ENCODE measurements at places on chromosomes 16 and 17.

DNA sequence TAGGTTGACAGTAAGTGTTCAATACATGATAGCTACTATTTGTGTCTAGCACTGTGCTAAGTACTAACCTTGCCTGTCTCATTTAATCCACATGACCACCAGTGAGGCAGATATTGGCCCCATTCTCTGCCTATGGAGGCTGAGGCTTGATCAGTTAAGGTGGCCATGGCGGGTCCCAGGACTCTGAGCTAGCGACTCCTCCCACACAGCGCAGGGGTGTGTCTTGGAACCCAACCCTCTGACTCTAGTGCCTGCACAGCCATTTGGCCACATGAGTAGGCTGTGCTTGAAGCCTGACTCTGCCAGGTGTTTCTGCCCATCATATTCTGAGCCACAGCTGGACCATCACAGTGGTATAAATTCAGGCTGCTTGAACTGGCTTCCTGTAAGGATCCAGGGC, 6.4 kb downstream of the NHERF1 start:
- no peak for DNase-seq

GRCh38 chr17:79788455-79788854, 8.4 kb downstream of the CBX8 start:
- no peak for DNase-seq

DNA sequence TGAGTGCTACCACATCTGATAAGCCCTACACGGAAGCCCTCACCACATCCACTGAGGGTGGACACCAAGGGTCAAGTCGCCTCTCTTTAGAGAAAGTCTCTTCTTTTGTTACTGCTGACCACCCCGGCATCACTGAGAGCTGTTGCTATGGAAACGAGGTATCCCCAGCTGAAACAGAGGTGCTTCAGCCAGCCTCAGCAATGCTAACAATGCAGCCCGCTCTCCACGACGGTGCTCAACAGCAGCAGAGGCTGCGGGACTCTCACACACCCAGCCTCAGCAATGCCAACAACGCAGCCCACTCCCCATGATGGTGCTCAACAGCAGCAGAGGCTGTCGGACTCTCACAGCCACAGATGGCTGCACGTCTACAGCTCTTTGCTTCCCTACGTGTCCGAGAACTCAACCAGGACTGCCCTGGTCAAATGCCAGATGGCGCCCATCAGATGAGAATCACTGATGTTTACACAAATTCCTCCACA, 41.4 kb downstream of the VPS53 start:
- no peak for DNase-seq

GRCh38 chr16:64771273-64771672, 350.6 kb downstream of the CDH11 start:
- no peak for DNase-seq

DNA sequence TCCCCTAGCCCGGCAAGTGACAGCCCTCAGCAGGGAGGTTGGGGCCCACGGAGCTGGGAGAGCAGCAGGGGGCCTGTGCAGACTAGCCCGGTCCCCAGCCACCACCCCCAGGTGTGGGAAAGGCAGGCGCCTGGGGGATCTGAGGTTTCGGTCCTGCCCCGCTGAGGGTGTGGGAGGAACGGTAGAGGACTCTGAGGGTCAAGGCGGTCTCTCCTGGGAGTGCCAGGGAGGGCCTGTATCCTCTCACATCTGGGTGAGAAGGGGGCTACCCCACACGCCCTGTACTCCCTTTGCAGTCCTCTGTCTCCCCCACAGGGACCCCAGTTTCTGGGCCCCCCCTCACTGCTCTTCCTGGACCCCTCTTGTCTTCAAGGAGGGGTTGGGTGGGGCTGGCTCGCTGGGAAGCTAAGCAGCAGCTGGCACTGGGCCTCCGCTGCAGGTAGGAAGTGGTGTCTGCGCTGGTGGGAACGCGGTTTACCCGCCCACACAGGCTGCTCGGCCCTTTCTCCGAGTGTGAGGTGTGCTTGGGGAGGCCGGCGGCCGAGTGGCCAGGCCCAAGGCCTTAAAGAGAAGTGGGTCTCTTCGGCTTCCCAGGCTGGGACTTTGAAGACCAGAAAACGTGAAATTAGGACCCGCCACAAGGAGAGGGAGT, 15.4 kb downstream of the CD7 start:
- peak; percentile 59 for DNase-seq

DNA sequence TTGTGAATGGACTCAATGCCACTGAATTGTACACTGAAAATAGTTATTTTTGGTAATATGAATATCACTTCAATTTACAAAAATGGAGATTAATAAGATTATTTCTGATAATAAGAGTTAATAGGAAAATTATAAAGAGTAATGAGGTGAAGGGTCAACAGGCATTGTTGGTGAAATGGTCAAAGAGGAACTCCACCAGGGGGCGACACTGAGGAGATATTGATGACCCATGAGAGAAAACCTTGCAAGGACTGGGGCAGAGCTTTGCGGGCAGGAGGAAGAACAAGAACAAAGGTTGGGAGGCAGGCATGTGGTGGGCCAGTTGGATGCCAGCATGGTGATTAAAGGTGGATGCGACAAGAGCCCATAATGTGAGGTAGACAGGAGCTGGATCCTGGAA, 74.0 kb upstream of the XYLT1 start:
- DNase-seq = peak; percentile 6

DNA sequence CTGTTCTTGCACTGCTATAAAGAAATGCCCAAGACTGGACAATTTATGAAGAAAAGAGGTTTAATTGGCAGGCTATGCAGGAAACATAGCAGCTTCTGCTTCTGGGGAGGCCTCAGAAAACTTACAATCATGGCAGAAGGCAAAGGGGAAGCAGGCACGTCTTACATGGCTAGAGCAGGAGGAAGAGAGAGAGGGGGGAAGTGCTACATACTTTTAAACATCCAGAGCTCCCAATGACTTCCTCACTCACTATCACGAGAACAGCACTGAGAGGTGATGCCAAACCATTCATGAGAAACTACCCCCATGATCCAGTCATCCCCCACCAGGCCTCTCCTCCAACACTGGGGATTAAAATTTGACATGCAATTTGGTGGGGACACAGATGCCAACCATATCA, 13.3 kb downstream of the WFIKKN2 start:
- DNase-seq = no peak

DNA sequence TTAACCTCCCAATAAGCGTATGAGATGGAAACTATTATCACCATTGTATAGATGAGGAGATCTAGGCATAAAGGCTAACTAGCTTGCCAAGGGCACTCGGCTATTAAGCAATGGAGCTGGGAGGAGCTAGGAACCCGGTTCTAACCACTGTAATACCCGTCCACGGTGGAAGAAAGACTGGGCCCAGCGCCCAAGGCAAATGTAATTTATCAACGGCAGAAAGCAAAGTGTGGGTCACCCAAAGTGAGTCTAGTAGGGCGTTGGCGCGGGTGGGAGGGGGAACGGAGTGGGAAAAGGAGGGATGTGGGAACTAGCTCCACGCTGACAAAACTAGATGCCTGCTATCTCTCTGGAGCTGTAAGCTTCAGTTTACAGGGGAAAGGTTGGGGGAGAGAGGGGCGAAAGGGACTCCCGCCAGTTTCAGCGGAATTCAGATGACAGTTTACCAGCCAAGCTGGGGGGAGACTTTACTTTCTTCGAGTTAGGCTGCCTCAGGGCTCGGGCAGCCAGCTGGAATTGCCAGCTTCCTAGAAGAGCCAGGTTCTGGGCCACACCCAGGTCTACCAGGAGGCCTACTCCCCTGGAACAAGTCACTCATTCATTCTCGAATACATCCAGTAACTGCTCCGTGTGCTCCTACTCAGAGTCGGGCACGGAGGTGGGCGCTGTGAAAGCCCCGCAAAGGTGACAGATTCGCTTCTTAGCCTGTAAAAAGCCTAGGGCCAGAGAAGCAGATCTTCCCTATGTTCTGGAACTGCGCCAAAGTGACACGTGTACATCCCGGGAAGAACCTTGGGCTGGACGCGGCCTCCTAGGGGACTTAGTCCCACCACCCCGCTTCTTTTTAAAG, 837 bp downstream of the LRRC59 start:
- peak; percentile 23 for DNase-seq

DNA sequence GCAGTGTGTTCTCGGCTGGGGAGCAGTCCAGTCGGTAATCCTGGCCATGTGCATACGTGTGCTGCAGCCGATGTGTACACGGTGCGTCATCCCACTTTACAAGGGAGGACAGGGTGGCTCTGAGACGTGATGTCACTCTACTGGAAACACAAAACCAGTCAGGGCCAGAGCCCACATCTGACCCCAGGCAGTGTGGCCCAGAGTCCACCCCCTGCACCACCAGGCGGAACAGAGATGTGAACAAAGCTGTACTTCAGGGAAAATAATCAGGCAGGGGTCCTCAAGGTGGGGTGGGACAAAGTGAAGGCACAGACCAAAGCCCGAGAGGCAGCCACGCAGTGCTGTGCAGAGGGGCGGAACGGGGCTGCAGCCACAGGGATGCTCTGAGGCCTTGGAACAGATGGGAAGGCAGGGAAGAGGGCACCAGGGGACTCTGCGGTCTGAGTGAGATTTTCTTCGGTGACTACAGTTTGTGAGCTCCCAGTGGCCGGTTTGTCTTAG, 181.5 kb downstream of the ZNF423 start:
- no peak for DNase-seq

DNA sequence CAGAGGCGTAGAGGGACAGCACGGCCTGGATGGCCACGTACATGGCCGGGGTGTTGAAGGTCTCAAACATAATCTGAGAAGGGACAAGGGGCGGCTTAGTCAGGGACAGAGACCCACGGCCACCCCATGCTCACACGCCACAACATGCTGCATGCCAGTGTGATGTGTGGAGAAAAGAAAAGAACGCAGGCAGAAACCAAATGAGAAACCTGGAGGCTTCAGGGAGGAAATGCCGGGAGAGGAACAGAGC, 1.1 kb downstream of the ACTG1 start:
- no peak for DNase-seq

DNA sequence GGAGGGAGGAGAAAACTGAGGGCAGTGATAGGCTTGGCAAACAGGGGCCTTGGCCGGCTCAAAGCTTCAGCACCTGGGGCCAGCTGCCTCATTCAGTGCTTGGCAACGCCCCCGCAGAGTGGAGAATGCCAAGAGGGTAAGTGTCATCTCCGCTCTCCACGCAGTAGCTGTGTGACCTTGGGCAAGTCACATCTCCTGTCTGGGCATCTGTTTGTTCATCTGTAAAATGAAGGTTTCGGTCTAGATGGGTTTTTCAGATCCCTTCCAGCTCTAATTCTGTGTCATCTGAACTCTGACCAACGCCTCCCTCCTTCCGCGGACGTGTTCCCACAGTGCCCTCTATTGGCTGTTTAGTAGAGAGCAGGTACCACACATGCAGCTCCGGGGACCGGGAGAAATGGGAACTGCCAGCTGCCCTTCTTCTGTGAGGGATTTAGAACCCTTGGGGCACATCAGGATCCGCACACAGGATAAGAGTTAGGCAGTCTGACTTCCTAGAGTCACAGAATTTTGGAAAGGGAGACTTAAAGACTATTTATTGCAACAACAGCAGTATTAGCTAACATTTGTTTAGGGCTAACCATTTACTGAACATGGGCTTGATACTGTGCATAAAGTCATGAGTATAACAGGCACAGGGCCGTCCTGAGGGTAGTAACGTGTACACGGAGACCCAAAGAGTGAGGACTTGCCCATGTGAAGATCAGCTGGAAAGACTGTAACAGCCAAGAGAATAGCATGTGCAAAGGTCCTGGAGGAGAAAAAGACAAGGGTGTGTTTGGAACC, 26.8 kb downstream of the GP2 start:
- peak; percentile 15 for DNase-seq

DNA sequence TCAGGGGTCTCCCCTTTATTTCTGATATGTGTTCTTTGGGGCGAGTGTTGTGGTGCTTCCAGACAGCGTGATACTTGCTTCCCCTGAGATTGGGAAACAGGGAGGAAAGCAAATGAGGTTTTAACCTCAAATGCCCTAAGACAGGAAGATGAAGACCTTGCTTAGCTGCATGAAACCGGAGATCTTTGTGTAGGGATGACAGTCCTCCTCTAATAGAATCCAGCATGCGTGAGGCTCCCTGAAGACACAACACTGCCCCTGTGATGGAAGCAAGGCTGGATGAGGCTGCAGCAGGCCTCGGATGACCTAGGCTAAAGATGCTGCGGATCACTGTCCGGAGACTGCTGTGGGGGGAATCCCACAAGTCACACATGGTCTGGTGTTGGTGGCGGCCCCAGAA, 491.0 kb downstream of the CDH13 start:
- no peak for DNase-seq

GRCh38 chr16:89565506-89566372, 5.3 kb downstream of the RPL13 start:
- peak; percentile 48 for DNase-seq

DNA sequence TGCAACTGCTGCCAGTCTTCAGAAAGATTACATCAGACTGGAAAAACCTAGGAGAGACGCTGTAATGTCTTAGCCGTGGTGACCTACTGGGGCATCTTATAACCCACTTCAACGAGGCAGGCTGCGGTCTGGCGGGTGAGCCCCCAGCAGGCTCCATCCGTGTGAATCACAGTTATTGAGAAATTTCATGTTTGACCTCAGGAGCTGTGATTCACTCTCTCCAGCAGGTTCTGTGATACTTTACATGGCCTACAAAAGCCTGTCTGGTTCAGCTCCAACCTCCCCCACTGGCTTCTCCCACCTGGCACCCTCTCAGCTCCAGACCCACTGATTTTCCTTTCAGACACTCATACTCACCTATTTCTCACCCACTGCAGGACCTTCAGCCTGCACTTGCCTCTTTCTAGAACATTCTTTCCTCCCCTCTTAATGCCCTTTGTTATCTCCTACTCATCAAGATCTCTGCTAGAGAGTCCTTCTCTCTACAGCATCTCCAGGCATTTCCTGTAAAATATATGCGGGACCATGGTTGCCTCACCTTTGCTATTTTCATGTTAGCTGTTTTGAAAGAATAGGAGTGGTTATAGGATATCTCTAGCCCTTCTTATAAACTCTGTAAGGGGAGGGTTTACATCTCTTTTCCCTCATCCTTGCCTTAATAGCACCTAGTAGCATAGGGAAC, 227.9 kb downstream of the MAF start:
- DNase-seq = peak; percentile 9

DNA sequence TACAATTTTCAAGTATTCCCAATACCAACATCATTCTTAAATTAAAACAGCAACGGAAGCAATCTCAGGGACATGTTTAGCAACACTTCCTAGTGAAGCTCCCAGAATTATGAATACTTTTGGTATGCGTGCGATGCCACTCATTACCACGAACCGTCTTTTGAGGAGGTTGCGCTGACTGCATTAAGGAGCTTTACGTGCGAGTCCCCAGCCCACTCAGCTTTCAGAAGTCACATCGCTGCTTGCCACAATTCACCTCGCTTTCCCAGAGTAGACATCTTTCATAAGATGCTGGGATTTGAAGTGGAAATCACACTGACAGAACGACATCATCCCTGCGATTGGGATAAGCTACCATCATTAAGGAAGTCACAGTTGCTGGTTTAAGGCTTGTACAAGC, 441.6 kb upstream of the HSBP1 start:
- no peak for DNase-seq

DNA sequence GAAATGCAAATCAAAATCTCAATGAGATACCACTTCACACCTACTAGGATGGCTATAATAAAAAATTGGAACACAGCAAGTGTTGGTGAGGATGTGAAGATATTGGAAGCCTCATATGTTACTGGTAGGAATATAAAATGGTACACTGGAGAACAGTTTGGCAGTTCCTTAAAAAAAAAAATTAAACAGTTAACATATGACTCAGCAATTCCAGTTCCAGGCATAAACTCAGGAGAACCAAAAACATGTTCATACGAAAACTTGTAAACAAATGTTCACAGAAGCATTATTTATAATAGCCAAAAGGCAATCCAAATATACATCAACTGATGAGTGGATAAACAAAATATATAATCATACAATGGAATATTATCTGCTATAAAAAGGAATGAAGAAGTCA, 28.2 kb downstream of the ZNF652 start:
- no peak for DNase-seq

GRCh38 chr16:64705443-64705842, 416.4 kb downstream of the CDH11 start:
- DNase-seq = no peak

Measured in CD4-positive, alpha-beta T cell treated with Interleukin-12 subunit alpha and Interleukin-12 subunit beta, for 1 hour (primary cell).